ENCODE measurements at places on chromosomes 13 and 19. TPM values are rescaled to one million over a fixed set of nuclear protein-coding genes. Genes with fewer than 3 reads are reported as not detected.
A peak's percentile ranks its signal among the peaks of the same experiment; 100 is the strongest.

DNA sequence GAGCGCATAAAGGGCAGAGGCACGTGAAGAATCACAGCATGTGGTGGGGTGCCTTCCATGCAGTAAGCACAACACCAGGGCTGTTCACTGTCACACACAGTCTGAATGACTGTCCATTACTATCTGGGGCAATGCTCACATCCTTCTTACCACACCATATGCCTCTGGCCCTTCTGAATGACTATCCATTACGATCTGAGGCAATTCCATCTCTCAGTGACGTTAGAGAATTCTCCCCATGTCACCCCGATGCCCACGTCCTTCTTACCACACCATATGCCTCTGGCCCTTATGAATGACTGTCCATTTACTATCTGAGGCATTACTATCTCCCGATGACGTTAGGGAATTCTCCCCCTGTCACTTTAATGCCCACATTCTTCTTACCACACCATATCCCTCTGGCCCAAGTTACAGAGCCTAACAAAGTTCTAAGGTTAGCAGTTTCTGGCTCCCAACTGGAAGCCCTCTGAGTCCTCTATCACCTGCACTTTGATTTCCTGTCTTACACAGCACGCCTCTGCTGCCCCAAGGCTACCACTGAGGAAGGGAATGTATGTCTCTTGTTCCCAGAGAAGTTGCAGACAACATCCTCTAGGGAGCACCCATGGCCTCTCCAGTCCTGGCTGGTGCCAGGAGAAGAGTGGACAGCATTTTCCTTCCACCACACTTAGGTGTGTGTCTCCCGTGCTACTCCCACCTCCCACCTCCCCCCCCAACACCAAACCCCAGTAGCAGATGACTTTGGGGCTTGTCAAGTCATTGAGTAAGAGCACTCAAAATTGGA, 154.8 kb downstream of the COG6 start:
- DNase-seq: no peak

DNA sequence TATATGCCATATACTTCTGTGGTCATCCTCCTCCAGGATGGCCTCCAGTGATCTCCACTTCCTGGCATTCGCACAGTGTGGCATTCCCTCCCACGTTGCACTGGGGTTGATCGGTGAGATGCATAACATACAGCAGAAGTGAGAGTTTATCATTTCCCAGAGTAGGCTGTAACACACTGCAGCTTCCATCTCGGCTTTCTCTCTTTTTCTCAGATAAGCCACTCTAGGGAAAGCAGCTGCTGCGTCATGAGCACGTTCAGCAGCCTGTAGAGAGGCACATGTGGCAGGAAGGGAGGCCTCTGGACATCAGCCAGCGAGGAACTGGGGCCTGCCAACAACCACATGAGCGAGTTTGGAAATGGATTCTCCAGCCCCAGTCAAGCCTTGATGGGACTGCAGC, 807.1 kb downstream of the DIAPH3 start:
- DNase-seq: no peak

DNA sequence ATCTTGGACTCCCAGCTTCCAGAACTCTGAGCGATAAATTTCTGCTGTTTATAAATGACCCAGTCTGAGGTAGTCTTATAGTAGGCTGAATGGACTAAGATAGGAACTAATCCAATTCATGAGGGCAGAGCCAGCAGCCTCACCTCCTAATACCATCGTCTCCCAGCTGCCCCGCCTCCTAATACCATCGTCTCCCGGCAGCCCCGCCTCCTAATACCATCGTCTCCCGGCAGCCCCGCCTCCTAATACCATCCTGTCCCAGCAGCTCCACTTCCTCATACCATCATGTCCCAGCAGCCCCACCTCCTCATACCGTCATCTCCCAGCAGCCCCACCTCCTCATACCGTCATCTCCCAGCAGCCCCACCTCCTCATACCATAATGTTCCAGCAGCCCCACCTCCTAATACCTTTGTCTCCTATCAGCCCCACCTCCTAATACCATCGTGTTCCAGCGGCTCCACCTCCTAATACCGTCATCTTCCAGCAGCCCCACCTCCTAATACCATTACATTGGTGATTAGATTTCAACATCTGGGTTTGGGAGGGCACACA, 2.4 kb upstream of the ARGLU1 start:
- no peak for DNase-seq

- no peak for DNase-seq
Observed at GRCh38 chr13:73040484-73040883, 18.3 kb upstream of the KLF5 start.

GRCh38 chr19:15464394-15465385, at the start of gene RASAL3:
TSS of gene RASAL3 (minus strand) at chr19:15464544. CDS start at chr19:15464358, 186 bp downstream.
- DNase-seq: peak; percentile 59

- no peak for DNase-seq
Observed at GRCh38 chr19:5037936-5038335, 69.0 kb downstream of the KDM4B start.

GRCh38 chr13:29923554-29924481, 73.4 kb upstream of the UBL3 start:
- peak; percentile 23 for DNase-seq

DNA sequence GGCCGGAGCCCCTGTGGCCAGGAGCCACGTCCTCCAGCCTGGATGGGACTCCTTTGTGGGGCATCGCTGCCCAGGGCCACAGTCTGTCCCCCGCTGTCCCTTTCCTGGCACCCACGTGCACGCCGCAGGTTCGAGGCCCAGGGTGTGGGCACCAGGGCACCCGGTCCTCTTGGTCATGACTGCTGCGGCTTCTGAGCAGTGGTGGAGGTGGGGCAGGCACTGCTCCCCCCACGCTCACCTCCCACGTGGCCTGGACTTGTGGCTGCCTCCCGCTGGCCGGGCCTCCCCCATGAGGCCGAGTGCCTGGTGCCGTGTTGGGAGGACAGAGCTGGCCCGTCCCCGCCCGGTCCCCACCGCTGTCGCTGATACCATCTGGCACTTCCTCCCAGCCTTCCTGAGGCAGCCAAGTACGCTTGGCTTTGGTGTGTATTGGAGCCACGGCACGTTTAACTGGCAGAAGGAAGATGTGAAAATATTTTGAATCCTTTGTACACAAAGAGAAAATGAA, 12.8 kb downstream of the SPPL2B start:
- DNase-seq: no peak

GRCh38 chr19:49554701-49555181, 25.6 kb downstream of the NOSIP start:
- DNase-seq: no peak

GRCh38 chr13:30133554-30133912, 173.8 kb downstream of the KATNAL1 start:
- DNase-seq: no peak

DNA sequence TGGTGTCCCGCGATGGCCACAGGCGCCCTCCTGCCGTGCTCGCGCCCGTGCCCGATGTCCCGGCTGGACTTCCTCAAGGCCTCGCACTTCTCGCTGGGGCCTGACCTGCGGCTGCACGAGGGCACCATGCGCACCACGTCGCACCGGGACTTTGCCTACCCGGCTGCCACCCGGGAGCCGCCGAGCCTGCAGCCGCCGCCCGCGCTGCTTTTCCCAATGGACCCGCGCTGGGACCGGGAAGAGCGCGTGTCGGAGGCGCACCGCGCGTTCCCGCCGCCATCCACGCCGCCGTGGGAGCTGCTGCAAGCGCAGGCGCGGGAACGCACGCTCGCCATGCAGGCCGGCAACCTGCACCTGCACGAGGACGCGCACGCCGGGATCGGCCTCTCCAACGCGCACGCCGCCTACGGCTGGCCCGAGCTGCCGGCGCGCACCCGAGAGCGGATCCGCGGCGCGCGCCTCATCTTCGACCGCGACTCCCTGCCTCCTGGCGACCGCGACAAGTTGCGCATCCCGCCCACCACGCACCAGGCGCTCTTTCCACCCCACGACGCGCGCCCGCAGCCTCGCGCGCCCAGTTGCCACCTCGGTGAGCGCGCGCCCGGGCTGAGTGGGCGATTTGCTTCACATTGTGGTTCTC, 12.1 kb upstream of the PEX11G start:
- DNase-seq: no peak

GRCh38 chr19:18000480-18000914, 7.5 kb upstream of the ARRDC2 start:
- DNase-seq: no peak

GRCh38 chr19:16525751-16526481, 16.3 kb downstream of the CHERP start:
- no peak for DNase-seq

GRCh38 chr19:5046339-5047039, 77.6 kb downstream of the KDM4B start:
- DNase-seq: no peak

DNA sequence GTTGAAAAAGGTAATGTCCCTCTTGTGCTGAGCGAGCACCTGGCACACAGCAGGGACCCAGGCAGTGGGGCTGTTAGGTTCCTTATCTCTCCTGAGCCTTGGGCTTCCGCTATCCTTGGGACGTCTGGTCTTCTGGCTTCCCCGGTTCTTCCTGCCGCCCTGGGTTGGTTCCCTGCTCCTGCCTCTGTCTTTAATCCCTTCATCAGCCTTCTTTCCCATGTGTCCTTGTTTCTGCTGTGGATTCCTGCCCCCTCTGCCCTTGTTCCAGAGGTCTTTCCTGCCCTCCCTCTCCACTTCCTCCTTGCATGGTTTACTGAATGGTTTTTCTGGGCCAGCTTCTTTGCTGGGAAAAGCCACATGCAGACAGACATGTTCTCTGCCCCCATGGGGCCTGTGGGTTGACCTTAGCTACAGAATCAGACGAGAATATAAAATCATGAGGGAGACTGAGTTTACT, 2.6 kb downstream of the EPN1 start:
- no peak for DNase-seq

GRCh38 chr13:52112591-52112990, 16.3 kb downstream of the NEK5 start:
- no peak for DNase-seq

RAX2 gene
- total RNA-seq: not detected

ACER1 gene
- total RNA-seq: not detected

SACS gene
- total RNA-seq: 50.6 TPM

PSG7 gene
- not detected for total RNA-seq

ATP8B3 gene
- 0.97 TPM for total RNA-seq

MATK gene
- total RNA-seq: 27.6 TPM

PSMD8 gene
- total RNA-seq: 267 TPM

CD79A gene
- total RNA-seq: 1.3 TPM
